NCI-H82 (cell line): ENCODE measurements at places on chromosomes 16 and 17.

- DNase-seq, result no peak
These were observed 16.2 kb upstream of the PVALEF start for GRCh38 chr17:81148986-81149533.

DNA sequence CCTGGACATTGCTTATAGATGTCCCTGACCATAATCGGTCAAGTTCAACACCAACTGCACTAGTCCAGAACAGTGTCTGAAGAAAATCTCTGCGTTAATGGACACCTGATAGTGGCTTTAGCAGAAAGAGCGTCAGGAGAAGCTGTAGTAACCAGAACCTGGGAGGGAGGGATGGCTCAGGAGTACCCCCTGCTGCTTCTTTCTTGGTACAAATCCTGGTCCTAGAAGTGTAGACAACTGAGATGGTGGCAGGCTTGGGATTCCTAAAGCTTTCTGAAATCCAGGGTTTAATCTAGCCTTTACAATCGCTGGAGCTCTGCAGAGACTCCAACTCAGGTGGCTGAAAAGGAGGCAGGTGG is 5.4 kb downstream of the MAP3K14 start:
- DNase-seq, result peak; percentile 43

GRCh38 chr16:15461376-15461775 is 27.0 kb downstream of the BMERB1 start:
- no peak for DNase-seq

DNA sequence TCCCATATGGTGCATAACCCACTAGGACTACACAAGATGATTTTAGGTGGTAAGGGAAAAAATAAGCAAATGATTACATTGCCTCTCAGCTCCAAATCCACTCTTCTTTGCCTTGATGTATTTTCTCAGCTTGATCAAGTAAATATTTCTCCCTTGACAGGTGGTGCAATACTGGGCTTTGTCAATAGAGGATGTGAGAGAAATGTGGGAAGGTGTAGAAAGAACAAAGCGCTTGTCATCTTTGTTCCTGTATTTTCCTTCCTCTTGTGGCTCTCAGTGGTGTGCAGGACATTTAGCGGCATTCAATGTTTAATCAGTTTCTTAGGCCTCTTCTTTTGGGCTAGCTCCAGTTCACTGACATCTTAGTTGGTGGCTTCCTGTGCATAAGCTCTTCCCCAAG is 1165.8 kb upstream of the GOT2 start:
- DNase-seq, result no peak

DNA sequence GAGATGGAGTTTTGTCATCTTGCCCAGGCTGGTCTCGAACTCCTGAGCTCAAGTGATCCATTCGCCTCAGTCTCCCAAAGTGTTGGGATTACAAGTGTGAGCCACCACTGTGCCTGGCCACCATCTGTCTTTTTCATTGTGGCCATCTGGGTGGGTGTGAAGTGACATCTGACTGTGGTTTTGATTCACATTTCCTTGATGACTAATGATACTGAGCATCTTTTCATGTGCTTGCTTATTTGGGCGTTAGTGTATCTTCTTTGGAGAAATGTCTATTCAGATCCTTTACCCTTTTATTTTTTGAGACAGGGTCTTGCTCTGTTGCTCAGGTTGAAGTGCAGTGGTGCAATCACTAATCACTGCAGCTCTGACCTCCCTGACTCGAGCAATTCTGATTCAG is 53.9 kb upstream of the ERN1 start:
- no peak for DNase-seq

GRCh38 chr16:85947230-85948137 is 48.5 kb downstream of the IRF8 start:
- DNase-seq, result no peak

- no peak for DNase-seq
These were observed 58.2 kb downstream of the NACA2 start for GRCh38 chr17:61532826-61533225.

- DNase-seq, result no peak
These were observed 149.3 kb upstream of the KCNJ18 start for GRCh38 chr17:21542991-21543390.

DNA sequence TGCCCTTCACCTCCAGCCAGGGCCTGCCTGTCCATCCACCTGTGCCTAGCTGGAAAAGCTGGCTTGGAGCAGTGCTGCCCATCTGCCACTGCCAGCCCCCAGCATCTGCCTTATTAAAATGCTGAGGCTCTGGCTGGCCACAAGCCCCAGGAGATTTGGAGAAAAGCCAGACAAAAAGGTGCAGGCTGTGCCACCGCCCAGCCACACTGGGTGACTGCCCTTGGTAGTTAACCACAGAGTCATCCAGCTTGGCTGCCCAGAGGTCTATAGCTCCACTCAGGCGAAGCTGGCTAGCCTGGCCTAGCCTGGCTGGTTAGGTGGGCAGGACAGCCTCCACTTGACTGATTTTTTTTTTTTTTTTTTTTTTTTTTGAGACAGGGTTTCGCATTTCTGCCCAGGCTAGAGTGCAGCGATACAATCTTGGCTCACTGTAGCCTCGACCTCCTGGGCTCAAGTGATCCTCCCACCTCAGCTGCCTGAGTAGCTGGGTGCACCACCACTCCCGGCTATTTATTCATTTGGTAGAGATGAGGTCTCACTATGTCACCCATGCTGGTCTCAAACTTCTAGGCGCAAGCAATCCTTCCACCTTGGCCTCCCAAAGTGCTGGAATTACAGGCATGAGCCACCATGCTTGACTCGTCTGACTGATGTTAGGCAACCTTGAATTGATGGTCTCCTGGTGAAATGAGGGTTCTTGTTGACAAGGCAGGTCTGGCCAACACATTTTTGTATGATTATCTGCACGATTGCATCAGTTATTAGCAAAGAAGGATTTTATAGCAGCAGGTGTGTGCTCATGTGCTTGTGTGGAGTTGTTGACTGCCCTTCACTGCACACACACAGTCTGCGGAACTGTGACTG is 103.8 kb downstream of the RAB11FIP4 start:
- peak; percentile 19 for DNase-seq

DNA sequence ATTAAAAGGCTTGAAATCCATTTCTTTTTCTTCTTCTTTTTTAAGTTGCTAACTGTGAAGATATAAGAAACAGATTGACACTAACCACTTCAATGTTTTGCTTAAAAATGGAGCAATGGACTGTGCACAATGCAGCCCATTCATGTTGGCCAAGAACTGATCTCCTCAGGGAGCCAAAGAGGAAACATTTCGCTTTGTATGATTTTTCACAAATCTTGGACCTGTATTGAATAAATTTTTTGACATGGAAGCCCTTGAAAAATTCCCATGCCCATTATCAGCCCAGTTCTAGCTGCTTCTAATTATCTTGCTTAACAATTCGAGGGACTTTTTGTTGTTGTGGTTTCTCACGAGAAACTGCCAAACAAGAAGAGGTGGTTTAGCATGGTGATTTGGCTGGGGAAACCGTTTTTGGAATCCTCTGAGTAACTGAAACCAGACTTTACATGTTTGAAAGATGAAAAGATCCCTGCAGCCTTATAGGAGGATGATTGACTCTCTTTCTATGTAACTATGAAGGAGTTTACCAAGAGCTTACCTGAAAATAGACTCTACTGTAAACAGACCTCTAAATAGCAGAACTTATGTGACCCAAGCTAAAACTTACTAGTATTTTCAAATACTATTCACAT is 1389.4 kb upstream of the GOT2 start:
- DNase-seq, result no peak
